ENCODE measurements at places on chromosomes 3 and 15.

- DNase-seq, result no peak
These were observed 59.1 kb upstream of the RASA2 start for GRCh38 chr3:141427764-141428163.

DNA sequence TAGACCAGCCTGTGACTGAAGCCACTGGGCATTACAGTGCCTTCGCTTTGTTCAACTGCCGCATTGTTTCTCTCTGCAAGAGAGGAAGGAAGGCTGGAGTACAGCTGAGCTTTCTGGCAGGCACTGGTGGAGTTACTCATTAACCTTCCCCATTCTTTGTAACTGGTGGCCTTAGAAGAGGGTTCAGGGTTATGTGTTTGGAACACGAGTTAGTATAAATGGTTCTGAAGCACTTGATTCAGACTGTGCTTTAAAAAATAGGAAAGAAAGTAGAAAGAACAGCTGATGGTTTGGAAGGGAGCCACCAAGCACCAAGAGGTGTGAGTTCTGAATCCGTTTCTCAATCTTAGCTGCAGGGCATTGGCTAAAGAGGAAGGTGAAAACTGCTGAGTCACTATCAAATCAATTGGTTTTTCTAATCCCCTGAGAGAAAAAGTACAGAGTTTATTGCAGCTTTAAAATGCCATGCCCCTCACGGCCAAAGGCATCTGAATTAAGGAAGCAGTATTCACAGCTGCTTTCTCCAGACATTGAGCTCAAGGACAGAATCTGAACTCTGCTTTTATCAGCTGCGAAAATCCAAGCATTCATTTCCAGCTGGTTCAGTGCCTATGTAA, 3.6 kb downstream of the HGD start:
- DNase-seq, result peak; percentile 42

DNA sequence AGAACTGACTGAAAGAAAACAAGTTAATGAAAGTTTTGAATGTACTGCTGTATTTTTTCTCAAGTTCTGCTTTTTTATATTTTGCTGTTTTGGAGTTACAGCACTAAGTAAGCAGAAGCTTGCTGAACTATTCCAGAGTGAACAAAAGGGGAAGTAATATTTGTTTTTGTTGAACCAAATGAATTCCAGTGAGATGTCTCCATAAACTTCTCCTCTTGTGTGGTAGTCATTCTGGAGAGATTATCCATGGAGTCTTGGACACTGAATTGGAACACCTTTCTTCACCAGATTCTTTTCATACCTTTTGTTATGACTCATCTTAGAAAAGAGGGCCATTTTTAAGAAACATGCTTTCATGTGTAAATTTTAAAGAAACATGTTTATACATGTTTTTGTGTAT, 8.8 kb downstream of the ANKUB1 start:
- peak; percentile 17 for DNase-seq

DNA sequence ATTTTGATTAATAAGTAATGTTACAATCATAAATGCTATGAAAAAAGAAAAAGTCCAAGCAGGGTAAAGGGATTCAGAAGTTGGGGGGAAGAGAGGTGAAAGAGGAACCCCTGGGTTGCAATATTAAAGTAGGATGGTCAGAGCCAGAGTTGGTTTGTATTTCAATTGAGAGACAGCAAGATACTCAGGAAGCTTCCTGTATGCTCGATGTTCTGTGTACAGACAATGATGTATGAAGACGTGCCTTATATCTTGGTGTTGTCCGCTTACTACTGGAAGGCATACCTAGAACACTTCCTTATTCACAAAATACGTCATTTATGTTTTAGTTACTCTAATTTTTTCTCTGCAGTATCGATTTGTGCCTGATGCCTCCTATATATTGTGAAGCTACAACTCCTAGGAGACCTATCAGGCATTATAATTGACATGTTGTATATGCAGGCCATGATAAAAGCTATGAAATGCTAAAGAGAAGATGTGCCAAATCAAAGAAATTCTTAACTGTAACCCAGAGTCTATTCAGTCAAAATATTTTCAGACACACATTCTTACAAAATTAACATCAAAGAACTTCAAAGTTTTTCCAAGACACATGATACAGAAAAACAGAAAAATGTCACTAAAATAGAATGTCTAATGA, 87.5 kb downstream of the TBL1XR1 start:
- no peak for DNase-seq

GRCh38 chr3:15796771-15797641, 773 bp downstream of the ANKRD28 start:
- peak; percentile 33 for DNase-seq

DNA sequence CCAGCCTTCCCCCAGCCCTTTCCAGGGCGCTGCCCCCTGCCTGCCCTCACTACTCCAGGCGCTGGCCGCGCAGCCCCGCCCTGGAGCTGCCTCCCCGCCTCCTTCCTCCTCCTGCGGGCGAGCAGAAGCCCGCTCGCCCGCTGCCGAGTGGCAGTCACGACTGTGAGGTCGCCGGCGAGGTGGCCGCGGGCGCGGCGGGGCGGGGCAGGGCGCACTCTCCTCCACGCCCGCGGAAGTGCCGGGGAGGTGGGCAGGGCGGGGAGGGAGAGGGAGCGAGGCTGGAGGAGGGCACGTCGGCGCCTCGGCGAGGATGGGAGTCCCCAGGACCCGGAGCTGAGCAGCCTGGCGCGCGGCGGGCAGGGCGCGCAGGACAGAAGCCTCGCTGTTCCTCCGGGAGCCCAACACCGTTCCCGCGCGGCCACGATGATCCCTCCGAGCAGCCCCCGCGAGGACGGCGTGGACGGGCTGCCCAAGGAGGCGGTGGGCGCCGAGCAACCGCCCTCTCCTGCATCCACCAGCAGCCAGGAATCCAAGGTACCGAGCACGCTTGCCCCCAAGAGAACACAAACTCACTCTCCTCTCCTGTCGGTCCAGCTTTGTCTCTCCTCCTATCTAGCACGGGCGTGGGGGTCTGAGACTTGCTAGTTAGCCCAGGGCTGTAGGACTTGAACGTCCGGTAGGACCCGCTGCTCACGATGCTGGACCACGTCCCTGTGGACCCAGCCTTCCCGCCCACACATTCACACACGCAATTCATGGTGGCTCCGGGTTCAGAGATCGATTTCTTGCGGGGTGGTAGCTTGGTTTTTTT, at the start of gene STAC:
STAC (plus strand) TSS at position 284 of the 811 bp plus-strand sequence; CDS start at position 424, 140 bp downstream.
- no peak for DNase-seq

GRCh38 chr15:98543237-98543636, 105.1 kb upstream of the IGF1R start:
- no peak for DNase-seq

DNA sequence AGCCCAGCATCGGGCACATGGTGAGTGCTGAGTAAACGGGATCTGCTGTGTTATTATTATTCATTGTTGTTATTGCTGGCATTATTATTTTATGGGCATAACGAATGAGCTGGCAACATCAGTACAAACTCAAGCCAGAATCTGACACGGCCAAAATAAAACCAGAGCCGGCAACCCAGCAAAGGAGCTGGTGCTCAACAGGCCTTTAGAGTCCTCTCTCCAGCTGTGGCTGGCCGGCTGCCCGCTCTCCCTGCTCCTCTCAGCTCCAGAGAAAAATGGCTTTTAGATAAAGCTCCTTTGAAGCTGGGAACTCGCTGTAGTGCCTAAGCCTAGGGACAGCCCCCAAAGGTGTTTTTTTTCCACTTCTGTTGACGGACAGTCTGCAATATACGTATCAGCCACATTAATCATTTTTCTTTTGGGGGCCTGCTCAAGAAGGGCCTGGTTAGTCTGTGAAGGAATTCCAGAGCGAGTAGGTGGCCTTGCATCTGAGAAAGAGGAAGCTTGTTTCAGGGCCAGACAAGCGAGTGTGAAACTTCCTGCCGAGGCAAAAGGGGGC, 193.9 kb upstream of the UBE2E1 start:
- DNase-seq, result peak; percentile 47

DNA sequence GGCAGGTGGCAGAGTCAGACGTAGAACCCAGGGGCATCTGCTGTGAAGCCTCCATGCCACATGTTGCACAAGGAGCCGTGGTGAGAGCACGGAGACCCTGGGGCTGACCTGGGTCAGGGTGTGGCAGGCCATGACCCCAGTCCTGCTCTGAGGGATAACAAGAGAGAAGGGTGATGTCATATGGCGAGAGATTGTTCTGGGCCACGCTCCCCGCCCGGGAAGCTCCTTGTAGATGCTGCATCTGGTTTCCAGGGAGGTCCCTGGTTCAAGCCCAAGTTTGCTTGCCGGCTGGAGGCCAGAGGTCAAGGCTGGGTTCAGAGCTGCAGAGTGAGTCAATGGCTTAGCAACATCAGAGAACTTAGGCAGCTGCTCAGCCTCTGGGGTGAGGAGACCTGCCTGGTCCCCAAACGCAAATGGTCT, 17.3 kb downstream of the FGD5 start:
- DNase-seq, result no peak

DNA sequence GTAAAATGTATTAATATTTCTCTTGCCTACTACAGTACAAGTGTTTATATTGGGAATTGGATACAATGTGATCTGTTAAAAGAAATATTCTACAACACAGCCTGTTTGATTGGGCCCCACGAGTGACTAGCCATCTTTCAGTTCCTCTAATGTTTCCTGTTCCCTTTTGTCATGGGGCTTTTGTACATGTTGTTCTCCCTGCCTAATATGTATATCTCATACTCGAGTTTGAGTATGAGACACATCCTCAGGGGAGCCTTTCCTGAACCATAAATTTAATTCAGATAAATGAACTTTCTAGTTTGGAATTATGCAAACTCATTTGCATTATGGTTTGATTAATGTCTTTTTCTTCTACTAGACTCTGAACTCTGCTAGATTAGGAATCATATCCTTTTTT, 65.5 kb downstream of the MEF2A start:
- DNase-seq, result no peak

DNA sequence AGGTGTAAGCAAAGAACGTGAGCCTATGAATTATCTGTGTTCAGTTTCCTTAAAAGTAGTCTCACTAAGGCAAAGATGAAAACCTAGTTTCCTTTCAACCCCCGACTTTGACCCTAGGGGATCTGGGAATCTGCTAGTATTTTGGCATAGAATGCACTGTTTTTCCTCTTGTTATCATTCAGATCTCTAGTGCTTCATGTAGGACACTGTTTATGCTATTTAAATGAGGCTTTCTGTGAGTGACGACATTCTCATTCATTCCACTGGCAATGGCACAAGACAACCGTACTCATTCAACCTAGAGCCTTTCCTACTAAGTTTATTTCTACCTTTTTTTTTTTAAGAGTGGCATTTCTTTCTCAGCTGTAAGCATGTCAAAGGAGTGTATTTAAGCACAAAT, 67.0 kb downstream of the CHAC1 start:
- no peak for DNase-seq

DNA sequence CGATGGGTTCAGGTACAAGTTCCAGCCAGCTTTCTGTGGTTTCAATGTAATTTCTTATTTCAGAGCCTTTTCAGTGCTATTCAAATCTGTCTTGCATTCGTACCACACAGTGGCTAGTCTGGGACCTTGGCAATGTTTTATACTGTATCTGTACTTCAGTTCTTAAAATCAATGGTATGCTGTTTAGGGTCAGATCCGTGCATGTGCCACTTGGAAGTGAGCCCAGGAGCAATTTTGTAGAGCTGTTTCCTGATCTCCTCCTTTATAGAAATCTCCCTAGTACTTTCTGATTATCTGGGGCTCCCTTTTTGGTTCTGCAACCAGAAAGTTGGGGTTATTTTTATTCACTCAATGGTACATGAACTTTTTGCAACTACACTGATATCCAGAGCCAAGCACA, 59.5 kb upstream of the NDUFB4 start:
- DNase-seq, result no peak

DNA sequence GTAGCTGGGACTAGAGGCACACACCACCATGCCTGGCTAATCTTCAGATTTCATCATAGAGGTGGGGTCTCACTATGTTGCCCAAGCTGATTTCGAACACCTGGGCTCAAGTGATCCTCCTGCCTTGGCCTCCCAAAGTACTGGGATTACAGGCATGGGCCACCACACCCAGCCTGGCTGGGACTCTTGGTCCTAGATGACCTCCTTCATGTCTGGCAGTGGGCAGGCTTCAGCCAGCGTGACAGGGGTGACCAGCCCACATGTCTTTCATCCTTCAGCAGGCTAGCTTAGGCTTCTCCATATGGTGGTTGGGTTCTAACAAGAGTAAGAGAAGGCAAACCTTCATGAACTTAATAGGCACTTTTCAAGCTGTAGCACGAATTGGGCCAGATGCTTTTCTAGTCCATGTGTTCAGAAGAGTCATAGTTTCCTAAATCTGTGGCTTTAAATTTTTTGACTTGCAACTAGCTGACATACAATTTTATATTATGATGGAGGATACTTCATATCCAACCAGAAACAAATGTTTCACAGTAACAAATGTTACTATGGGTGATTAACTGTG, 7.6 kb downstream of the GPD1L start:
- no peak for DNase-seq

DNA sequence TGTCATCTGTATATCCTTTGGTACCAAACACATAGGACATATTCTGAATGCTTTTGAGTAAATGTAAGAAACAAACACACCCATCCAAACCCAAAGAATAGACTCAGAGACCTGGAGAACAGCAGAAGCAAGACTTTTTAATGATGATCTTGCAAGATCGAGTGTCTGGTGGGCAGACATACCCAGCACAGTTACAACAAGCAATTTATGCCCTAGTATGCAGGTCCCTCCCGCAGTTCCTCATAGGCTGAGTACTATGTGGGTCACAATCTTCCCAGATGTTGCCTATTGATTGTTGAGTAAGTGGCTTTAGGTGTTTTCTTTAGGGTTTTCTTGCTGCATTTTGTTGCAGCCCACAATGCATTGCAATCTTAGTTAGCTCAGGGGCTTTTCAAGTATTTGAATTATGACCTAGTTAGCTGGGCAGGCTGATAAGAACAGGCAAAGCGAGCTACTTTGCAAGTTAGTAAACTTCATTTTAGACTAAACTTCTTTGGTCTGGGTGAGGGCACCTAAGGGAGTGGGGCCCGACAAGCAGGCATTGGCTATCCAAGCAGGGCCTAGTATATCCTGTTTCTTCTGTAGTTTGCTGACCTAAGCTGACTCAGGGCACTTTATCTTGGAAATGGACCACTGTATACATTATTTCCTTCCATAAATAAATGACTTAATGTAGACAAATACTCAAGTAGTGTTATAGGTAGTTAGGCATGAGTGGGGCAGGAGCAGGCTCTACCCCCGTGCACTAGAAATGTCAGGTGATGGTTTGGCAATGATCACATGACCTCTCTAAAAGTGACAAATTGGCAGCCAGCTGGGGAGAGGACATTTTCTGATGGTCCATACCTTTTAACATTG, 87.3 kb upstream of the LIPC start:
- DNase-seq, result no peak

DNA sequence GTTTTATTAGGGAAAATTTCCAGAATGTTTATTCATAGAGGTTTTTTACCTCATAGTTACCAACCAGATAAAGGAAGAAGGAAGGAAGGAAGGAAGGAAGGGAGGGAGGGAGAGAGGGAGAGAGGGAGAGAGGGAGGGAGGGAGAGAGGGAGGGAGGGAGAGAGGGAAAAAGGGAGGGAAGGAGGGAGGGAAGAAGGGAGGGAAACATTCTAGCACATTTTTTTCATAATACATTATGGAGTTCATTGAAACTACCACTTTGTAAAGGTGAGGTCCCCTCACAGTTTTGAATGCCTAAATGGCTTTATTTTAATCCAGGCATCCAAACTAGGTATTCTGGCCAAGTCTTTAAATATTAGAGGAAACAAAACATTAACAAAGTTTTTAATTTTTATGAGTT, 1049.1 kb downstream of the ROBO1 start:
- no peak for DNase-seq

Measured in GM04504 (cell line).